ENCODE measurements at places on chromosomes 2 and 18. TPM values are rescaled to one million over a fixed set of nuclear protein-coding genes. Genes with fewer than 3 reads are reported as not detected.

The UGT1A1 gene
- total RNA-seq = 0.45 TPM

The AQP4 gene
- 25.9 TPM for total RNA-seq

The MC2R gene
- not detected for total RNA-seq

The LRRC30 gene
- total RNA-seq = not detected

The LAMA3 gene
- total RNA-seq = 7.5 TPM

- no peaks in the 10 kb centered on the region for H3K36me3 ChIP-seq
- H3K4me3 ChIP-seq = no peak overlapping the region
- H3K4me1 ChIP-seq = peaks cover 9% of the 10 kb centered on the region
- no peak overlapping the region for H3K27ac ChIP-seq
- DNase-seq = peak; percentile 5
Measured at GRCh38 chr2:133506996-133507395, 61.3 kb downstream of the NCKAP5 start.

GRCh38 chr2:170092436-170093060 is 85.4 kb upstream of the MYO3B start:
- H3K27me3 ChIP-seq = no peaks in the 10 kb centered on the region
- no peak for DNase-seq
- no peak overlapping the region for H3K27ac ChIP-seq
- H3K4me3 ChIP-seq = no peak overlapping the region

Measured in thyroid gland (tissue), 4 donors.